Mesothelial cell of epicardium (in vitro differentiated cells): ENCODE measurements at places on chromosomes 1 and 21.
A peak's percentile ranks its signal among the peaks of the same experiment; 100 is the strongest.

- peak overlapping the region; percentile 98 for H3K27ac ChIP-seq
- DNase-seq, result peak; percentile 82
- peak overlapping the region; percentile 79 for H3K4me3 ChIP-seq
- no peaks in the 10 kb centered on the region for H3K27me3 ChIP-seq
Observed at GRCh38 chr21:37072274-37072987, 440 bp downstream of the PIGP start.

DNA sequence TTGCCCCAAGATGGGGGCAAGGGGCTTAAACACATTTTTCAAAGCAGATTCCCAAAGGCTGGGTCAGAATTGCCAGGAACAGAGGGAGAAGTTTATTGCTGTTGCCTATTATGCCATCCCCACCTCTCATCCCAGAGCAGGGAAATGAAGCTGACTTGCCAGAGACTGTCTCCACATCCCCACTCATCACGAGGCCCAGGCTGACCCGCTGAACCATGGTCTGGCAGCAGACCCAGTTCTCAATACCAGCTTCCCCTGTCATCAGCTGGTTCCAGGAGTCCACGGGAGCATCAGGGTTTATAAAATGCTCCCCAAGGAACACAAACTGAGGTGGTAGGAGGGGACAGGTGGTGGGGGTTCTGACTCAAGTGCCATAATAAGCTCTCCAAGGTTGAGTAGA, 605.9 kb downstream of the NPHP4 start:
- no peak overlapping the region for H3K27ac ChIP-seq
- H3K36me3 ChIP-seq, result no peaks in the 10 kb centered on the region
- H3K4me3 ChIP-seq, result no peak overlapping the region
- no peaks in the 10 kb centered on the region for H3K4me1 ChIP-seq
- DNase-seq, result no peak

- no peak for DNase-seq
- H3K4me1 ChIP-seq, result peaks cover 8% of the 10 kb centered on the region
- no peaks in the 10 kb centered on the region for H3K36me3 ChIP-seq
Observed at GRCh38 chr1:116232989-116233514, 121.9 kb downstream of the MAB21L3 start.

DNA sequence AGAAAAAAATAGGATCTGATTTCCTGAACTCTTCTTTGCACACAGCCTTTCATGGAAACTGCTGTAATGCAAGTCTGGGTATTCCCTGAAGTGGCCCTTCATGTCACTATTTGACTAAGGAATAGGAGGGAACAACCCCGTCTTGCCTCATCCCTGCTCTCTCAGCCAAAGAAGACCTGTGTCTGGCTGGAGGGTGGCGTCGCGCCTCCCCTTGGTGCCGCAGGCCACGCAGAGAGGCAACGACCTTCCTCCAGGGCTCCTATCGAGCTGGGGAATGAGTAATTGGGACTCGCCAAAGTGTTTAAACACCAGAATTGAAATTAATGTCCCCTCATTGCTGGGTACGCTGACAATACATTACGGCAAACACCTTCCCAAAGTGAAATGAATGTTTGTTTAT, 129.8 kb downstream of the PBX1 start:
- no peaks in the 10 kb centered on the region for H3K27me3 ChIP-seq
- DNase-seq, result no peak
- no peak overlapping the region for H3K4me3 ChIP-seq
- peaks cover 15% of the 10 kb centered on the region for H3K36me3 ChIP-seq
- peak overlapping the region; percentile 77 for H3K27ac ChIP-seq
- peaks cover 64% of the 10 kb centered on the region for H3K4me1 ChIP-seq

DNA sequence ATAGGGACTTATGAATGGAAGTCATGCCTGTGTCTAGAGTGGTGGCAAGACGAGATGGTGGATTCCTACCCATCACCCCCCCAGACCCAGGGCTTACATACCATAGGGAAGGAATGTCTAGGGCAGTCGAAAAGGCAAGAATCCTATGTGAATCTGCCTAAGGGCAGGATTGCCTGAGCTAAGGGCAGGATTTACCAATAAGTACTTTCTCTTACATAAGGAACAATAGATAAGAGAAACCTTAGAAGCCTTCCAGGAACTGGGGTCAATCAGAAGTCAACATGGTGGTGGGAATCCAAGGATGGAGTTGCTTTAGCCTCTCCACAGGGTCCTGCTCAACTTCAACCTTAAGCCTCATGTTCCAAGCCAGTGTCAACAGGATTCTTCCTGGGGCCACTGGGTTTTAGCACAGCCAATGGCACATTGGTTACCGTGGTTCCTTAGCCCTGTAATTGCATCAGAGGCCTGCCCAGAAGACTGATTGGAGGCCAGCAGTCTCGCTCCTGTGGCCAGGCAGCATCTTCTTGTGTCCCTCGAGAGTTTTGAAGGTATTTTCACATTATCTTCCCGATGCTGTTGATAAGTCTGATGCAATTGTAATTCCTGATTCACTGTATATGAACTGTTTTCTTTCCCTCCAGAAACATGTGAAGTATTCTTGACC, 20.7 kb downstream of the BACE2 start:
- no peaks in the 10 kb centered on the region for H3K4me1 ChIP-seq
- no peaks in the 10 kb centered on the region for H3K27me3 ChIP-seq
- no peak overlapping the region for H3K4me3 ChIP-seq
- no peak overlapping the region for H3K27ac ChIP-seq
- H3K36me3 ChIP-seq, result peaks cover 15% of the 10 kb centered on the region
- DNase-seq, result no peak

- H3K36me3 ChIP-seq, result no peaks in the 10 kb centered on the region
- no peak overlapping the region for H3K27ac ChIP-seq
- H3K4me3 ChIP-seq, result no peak overlapping the region
- H3K4me1 ChIP-seq, result peaks cover 11% of the 10 kb centered on the region
- DNase-seq, result no peak
Observed at GRCh38 chr21:38735626-38736206, 70.0 kb upstream of the ETS2 start.

DNA sequence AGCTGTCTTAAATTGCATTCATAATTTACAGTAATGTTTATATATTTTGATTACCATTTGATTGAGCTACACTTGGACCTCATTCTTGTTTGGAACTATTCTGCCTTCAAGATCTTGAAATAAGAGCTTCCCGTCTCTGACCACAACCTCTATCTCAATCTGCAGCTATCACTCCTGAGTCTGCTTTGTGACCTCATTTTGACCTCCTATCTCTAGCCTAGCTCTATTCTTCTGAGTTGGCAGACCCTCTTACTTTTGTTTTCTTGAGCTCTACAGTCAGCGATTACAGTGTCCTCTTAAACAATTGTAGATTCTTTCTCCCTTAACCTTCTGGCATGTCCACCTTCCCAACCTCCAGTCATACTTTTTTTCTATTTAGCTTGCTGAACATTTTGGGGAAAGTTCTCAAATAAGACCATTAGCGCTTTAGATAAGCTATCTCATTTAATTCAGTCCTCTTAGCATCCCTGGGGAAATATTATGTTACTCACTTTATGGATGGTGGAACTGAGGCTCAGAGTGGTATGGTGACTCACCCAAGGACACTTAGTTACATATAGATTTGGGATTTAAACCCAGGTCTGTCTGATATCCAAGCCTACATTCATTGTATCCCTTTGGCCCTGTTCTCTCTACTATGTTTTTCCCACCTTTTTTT, 19.1 kb downstream of the RPAP2 start:
- DNase-seq, result no peak
- H3K36me3 ChIP-seq, result peaks cover 34% of the 10 kb centered on the region
- no peaks in the 10 kb centered on the region for H3K27me3 ChIP-seq
- peak overlapping the region; percentile 12 for H3K27ac ChIP-seq
- peaks cover 11% of the 10 kb centered on the region for H3K4me1 ChIP-seq
- no peak overlapping the region for H3K4me3 ChIP-seq

- peak overlapping the region; percentile 6 for H3K27ac ChIP-seq
- no peaks in the 10 kb centered on the region for H3K36me3 ChIP-seq
- no peak for DNase-seq
- peaks cover 87% of the 10 kb centered on the region for H3K4me1 ChIP-seq
- H3K4me3 ChIP-seq, result no peak overlapping the region
- H3K27me3 ChIP-seq, result no peaks in the 10 kb centered on the region
Observed at GRCh38 chr1:234541286-234541975, 62.5 kb upstream of the TARBP1 start.

GRCh38 chr1:234271243-234271606, 102.0 kb upstream of the COA6 start:
- DNase-seq, result no peak
- H3K4me1 ChIP-seq, result no peaks in the 10 kb centered on the region
- H3K36me3 ChIP-seq, result no peaks in the 10 kb centered on the region
- H3K27ac ChIP-seq, result no peak overlapping the region
- H3K27me3 ChIP-seq, result peaks cover 40% of the 10 kb centered on the region
- no peak overlapping the region for H3K4me3 ChIP-seq
